ENCODE measurements at places on chromosomes 4 and X.

GRCh38 chr4:94758700-94759399 is 1.1 kb downstream of the BMPR1B start:
- DNase-seq = no peak

DNA sequence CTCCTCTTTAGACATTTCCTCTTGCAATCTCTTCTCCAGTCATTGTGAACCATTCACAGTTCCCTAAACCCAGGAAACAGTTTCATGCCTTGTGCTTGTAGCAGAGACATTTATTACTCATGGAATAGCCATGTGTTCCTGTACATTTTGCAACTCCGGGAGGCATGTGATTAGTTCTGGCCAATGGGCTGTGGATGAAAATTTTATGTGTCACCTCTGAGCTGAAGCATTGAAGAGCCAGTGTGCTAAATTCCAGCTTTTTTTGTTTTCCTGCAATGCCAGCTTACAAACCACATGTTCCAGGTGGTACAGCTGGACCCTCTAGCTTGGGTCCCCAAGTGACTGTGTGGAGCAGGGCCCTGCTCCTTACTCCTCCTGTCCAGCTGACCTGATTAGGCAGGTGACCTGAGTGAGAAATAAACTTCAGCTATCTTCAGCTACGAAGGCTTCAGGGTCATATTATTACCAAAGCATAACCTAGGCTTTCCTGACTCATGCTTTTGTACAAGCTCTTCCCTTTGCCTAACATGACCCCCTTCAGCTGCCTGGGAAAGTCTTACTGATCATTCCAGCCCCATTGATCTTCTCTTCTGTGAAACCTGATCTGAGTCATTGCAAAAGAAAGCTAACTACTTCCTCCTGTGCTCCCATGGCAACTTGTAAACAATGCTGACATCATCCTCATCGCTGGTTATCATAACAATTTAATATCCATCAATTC is 200.4 kb downstream of the PTTG2 start:
- peak; percentile 70 for DNase-seq

- no peak for DNase-seq
Observed at GRCh38 chr4:150582873-150583286, 929 bp downstream of the MAB21L2 start.

DNA sequence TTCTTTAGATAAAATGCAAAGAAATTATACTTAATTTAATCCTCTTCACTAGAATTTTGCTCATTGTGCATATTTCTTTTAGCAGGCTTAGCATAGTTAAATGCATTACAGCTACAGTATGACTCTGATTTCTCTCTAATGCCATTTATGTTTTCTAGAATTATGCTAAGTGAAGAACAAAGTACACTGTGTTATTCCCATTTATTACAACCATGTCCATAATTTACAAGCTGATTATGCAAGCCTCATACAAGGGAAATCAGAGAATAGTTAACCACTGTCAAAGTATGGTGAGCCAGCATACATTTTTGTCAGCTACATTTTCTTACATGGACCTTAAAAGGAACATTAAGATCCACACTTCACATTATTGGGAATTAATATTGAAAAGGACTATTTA is 99.1 kb downstream of the MAB21L2 start:
- DNase-seq = no peak

DNA sequence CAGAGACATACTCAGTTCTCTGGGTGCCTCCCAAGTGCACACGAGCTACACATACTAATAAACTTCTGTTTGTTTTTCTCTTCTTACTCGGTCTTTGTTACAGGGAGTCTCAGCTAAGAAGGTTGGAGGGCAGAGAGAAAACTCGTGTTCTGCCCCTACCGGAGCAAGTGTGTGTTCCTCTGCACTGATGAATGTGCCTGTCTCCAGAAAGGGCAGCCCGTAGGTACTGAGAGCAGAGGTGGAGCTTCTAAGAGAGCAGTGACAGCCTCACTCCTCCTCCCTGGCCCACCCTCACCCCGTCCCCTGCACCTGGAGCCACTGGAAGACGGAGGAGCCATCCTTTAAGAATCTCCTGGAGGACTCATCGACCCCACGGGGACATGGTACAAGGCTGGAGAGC is 67.6 kb downstream of the MTNR1A start:
- DNase-seq = no peak

GRCh38 chrX:68438575-68438974 is 5.3 kb upstream of the OPHN1 start:
- no peak for DNase-seq

- no peak for DNase-seq
Observed at GRCh38 chr4:152103181-152103901, 342.5 kb upstream of the GATB start.

GRCh38 chrX:40237731-40238178 is 140.0 kb upstream of the BCOR start:
- no peak for DNase-seq

DNA sequence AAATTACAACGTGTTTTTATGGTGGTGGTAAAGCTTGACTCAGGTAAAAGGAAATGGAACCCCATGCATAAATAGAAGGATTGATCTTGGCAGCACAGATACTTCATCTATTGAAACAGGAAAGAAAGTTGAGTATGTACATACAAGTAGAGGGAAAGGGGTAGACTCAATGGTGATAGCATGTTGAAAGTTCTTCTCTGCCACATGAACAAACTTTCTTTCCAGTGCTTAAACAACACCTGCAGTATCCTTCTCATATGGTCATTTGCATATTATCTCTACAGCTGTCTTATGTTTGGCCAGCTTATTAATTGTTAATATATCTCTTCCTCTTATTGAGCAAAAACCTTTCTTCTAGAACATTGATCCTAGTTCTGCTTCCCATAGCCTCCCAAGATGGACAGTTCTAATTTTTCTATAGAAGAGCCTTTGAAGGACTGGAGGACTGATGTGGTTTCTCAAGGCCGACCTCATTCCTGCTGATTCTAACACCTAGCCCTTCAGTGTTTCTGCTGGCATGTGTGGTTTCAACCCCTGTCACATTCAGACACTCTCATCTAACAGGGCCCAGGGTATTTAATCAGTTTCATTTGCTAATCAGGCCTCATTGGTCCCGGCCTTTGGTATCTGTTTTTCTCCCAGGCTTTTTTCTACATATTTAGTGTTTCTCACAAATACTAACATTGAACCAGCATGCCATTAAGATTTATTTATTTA is 108.1 kb upstream of the SPRY1 start:
- no peak for DNase-seq

DNA sequence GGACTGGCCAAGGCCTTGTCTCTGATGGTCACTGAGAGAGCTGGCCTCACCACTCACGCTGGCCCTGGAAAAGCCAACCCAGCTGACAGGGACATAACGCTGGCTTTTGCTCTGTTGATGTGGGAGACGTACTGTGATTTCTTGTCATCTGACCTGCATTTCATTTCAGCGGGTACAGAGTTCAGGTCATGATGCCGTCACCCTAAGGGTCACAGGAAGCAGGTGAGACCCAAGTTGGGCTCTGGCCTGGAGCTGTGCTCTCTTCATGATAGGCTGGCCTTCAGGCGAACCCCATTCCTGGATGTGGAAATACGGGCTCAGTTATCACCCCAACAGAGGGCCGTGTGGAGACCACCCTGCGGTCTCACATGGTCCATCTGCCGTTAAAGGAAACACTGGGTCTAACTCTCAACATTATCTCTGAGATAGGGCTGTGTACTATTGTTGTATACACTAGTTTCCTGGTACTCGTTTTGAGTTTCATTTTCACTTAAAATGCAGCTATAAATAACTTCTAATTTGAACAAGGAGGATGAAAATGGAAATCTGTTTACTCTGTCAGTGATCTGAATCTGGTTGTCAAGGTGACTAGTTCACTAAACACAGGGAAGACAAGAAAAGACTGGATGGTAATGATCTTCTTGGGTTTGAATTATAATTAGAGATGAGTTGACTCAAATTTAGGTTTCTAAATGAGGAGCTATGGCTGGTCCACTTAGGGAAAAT is 89.1 kb downstream of the TBC1D9 start:
- no peak for DNase-seq

- no peak for DNase-seq
Observed at GRCh38 chrX:111465669-111466068, 45.8 kb upstream of the SERTM2 start.

- no peak for DNase-seq
Observed at GRCh38 chr4:106344647-106344970, 24.0 kb downstream of the GIMD1 start.

DNA sequence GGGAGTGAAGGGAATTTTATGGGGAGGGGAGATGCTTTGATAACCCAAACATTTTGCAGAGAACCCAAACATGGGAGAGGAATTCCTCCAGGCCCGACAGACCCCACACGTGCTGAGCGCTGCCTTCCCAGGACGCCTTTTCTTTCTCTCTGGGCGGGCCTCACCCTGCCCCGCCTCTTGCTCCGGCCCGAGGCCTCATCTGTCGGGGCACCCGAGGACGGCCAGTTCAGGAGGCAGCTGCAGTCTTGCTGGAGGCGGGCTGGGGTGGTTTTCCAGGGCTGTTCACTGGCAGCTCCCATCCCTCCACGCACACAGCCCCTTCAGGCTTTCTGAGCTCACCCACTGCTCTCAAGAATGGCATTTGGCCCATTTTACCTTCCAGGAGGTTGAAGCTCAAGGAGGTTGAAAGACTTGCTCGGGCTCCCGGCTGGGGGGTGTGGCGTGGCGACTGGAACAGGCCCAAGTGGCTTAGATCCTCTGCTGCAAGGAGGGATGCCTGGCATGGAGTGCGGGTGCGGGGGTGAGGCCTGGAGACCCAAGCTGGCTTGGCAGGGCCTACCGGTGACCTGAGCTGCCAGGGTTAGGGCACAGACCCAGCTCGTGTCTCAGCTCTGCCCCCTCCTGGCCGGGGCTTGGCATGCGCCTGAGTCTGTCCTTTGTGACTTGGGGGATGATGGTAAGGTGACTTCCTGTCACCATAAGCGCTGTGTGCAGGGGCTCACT is 99.2 kb downstream of the PSAPL1 start:
- DNase-seq = peak; percentile 75

GRCh38 chr4:99614491-99614890 is 39.9 kb downstream of the MTTP start:
- DNase-seq = no peak

DNA sequence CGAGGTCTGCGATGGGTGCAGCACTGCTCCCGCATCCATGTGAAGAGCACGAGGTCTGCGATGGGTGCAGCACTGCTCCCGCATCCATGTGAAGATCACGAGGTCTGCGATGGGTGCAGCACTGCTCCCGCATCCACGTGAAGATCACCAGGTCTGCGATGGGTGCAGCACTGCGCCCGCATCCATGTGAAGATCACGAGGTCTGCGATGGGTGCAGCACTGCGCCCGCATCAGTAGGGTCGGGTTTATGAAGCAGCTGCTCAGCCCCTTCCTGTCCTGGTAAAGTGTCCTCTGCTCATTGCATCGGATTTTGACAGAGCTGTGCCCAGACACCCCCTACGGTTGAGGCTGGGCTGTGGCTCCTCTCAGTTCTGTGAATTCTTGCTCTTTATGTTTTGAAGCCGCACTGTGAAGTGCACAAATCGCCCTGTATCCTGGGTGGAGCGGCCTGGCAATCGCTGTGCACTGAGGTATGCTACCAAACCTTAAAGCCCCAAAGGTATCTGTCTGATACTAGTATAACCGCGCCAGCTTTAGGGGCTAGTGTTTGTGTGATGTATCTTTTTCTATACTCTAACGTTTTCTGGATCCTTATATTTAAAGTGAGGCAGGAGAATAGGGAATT is 98.7 kb downstream of the CPZ start:
- no peak for DNase-seq

- no peak for DNase-seq
Observed at GRCh38 chr4:5782829-5783476, 72.0 kb downstream of the EVC start.

GRCh38 chr4:7777017-7777710 is 162.5 kb downstream of the AFAP1 start:
- no peak for DNase-seq

DNA sequence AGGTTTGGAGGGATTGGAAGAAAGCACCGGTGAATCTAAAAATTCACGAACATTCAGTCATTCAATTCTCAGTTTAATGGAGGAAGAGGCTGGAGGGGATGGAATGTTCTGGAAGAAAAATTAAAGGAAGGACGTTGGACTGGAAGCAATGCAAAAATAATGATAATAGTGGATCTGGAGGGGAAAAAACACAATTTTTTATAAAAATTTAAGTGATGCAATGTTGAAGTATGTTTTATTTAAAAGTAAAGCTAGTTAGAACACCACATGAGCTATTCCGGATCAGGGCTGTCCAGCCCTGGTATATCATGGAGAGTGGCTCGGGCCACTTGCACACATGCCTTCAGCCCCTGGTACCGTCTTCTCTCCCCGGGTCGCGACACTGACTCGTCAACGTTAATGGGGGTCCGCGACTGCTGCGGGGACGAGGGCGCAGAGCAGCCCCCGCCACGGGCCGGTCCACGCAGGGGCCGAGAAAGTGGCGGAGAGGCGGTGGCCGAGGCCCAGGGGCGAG is 204.6 kb downstream of the TENM3 start:
- no peak for DNase-seq

GRCh38 chr4:106264331-106264728 is 51.7 kb downstream of the TBCK start:
- no peak for DNase-seq

DNA sequence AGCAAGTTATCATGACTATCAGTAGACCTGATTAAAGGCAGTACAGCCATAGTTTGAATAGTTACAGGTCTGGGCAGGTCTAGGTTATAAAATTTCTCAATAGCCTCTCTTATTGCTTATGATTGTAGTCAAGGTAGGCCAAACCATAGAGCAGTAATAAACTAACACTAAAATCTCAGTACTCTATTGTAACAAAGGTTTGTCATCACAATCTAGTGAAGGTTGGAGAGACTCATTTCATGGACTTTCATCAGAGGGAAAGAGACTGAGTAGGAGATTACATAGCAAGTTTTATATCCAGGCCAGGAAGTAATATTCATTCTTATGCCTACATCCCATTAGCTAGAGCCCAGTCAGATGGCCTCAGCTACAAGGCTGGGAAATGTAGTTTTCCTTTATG is 141.0 kb downstream of the ASB9 start:
- no peak for DNase-seq

DNA sequence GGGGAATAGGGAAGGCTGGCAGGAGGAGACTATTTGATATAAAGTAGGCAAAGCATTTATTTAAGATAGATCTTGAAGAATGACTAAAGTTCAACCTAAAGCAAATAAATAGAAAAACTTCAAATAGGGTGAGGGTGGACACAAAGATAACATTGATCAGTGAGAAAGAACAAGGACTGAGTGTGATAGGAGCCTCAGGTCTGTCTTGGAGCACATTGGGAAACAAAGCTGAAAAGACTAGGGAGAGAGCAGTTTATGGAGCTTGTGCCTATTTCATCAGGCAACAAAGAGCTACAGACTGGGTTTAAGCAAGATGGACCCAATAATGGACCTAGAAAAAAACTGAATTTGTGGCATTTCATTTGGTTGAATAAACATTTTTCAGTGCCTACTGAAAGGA is 425.6 kb downstream of the SMARCA1 start:
- DNase-seq = no peak

- DNase-seq = no peak
Observed at GRCh38 chr4:76691807-76692582, 205.9 kb downstream of the SOWAHB start.

- DNase-seq = no peak
Observed at GRCh38 chr4:63122955-63123354, 1286.3 kb downstream of the TECRL start.

Data from activated naive CD4-positive, alpha-beta T cell treated with anti-CD3 and anti-CD28 coated beads, Interleukin-2, amount 10 ng/mL, durations not matched to agents 7 days and 5 days (primary cell).